AG20443 (cell line): ENCODE measurements at places on chromosomes 4 and X.
A peak's percentile ranks its signal among the peaks of the same experiment; 100 is the strongest.

DNA sequence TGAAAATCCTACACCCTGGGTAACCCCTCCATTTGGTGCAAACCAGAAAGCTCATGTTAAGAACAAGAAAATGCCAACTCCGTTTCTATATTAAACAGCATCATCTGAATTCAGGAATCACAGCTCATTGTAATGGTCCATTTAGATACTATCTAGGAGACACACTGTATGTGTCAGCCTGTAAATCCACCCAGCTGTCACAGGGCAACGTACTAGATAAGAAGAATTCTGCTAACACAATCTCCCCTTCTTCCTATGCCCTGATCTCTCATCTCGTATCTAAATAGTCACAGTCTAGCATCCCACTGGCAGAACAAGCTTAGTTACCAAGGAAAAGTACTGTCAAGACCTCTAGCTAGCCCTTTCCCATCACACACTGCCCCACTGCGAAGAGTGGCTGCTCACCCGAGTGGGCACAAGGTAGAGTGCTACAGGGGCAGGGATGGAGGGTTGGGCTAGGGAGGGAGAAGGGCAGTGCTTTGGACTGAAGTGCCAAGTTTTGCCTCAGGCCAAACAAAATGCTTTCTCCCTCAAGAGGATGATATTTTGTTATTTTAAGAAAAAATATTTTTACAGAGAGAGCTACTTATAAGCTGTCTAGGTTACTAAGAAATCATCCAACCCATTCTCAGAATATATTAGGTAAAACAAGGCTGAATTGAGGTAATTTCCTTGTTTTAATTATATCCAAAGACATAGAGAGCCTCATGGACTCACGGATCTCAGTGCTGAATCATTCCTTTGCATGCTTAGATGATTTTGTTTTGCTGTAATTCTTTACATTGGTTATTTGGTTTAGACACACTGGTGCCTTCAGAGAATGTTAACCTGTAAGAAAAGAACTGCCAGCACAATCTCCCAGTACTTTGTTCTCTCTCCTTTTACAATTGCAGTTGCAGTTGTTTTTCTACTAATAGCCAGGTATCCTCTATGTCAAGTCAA, 196.6 kb downstream of the PRDM5 start:
- DNase-seq, result no peak

DNA sequence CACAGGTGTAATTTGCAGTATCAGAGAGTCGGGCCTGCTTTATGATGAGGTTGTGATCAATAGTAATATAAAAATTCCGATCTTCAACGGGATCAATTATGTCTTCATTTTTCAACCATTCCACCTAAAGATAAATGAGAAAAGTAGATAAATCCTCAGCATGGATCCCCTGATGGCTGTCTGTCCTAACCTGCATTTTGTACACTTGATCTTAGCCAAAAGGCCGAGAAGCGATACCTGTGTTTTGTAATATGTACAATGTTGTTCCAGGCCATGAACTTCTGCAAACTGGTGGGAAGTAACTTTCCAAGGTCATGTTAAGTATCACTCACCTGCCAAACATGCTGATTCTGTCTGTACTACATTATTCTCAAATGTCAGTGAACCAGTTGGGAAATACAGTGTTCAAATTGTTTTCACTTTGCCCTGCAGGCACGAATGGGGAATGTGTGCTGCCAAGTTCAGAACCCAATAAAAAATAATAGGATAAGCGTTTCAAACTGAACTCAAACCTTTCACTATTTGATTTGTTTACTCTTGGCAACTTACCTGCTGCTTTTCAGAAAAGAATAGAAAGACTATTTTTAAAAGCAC, 298.1 kb downstream of the UNC5C start:
- DNase-seq, result no peak

DNA sequence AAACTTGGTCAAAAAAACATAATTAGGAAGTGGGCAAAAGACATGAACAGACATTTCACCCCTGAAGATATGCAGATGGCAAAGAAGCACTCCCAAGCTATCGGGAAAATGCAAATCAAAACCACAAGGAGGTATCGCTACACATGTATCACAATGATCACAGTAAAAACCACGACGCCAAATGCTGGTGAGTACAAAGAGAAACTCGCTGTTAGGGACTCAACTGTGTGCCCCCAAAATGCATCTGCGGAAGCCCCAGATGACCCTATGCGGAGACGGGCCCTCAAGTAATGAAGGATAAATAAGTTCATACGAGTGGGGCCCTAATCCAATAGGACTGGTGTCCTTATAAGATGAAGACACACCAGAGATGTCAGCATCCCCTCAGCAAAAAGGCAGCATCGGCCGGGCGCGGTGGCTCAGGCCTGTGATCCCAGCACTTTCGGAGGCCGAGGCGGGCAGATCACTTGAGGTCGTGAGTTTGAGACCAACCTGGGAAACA, 10.2 kb downstream of the GAK start:
- no peak for DNase-seq

DNA sequence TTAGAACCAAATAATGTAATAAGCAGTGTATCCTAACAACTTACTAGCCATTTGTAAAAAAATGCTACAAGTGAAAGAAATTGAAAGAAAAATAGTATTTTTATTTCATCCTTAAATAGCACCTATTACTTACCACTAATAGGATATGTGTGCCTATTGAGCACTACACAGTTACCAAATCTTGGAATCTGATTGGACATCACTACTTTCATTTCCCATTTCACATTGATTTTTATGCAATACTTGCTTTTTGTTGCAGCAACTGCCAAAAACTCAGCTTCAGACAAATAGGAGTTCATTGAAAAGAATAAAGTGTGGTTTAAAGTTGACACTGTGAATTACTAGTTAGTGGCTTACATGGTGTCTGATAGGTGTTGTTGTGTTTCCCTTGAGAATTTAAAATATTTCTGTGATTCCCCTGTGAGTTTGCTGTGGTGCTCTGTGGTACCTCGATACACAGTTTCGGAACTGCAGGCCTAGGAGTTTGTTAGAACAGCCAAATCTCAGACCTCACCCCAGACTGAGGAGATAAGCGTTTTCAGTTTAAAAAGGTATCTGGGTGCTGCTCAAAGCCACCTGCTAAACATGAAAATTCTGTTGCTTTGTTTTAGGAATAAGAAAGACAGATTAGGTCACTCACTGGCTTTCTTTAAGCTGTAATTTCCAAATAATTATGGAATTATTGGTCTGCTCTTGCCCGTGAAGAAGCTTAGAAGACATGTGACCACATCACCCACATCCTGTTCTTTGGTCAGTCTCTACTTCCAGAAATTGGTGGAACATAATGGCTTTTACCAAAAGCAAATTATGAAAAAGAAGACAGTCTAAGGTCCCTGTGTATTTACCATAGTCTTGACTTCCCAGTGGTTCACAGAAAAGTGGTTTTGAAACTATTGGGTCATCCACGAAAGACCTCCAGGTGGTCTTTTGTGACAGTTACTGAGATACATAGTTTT, 97.8 kb downstream of the SYTL5 start:
- DNase-seq, result no peak

- DNase-seq, result peak; percentile 68
Observed at GRCh38 chrX:16484338-16484737, 165.6 kb upstream of the S100G start.

GRCh38 chrX:105150557-105150956, 69.9 kb downstream of the TEX13A start:
- DNase-seq, result no peak

- no peak for DNase-seq
Observed at GRCh38 chr4:158958489-158959270, 144.2 kb upstream of the RAPGEF2 start.

GRCh38 chr4:152244659-152245058, 291.2 kb downstream of the FBXW7 start:
- no peak for DNase-seq

DNA sequence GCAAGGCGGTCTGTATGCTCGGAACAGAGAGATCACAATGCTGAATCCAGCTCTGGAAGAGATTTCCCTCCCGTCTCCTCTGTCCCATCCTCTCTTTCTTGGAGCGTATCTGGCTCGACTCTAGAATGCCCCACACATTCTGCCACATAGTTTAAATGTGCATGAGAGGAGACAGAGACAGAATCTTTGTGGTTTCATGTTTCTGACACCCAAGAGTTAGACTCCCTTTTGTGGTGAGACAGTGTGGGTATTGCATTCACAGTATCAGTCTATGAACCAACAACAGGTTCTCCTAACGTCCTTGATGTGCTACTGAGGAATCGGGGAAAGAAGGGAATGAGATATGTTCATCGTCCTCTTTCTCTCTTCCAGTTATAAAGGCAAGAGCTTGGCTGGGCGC, 25.3 kb downstream of the FAM47E start:
- no peak for DNase-seq

DNA sequence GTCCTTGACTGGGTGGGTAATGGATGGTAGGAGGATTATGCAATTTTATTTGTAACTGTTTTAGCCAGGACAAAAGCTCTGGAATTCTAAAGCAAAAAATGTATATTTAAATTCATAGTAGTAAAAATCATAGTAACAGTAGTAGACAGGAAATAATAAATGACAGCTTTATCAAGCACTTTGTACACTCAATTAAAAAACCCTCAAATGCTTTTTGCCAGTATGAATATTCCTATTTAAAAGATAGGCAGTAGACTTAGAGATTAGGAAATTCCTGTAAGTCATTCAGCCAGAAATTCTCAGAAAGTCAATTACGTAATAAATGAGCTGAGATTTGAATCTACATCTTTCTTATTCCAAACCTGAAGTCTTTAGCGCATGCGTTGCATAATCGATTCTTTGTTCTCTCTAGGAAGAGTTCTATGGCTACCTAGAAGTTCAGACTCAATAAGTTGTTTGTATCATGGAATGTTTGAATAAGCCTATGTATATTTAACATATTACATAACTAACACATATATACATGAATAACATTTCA, 2.5 kb downstream of the AADAT start:
- DNase-seq, result no peak

- no peak for DNase-seq
Observed at GRCh38 chr4:158259955-158260575, 49.8 kb downstream of the TMEM144 start.

DNA sequence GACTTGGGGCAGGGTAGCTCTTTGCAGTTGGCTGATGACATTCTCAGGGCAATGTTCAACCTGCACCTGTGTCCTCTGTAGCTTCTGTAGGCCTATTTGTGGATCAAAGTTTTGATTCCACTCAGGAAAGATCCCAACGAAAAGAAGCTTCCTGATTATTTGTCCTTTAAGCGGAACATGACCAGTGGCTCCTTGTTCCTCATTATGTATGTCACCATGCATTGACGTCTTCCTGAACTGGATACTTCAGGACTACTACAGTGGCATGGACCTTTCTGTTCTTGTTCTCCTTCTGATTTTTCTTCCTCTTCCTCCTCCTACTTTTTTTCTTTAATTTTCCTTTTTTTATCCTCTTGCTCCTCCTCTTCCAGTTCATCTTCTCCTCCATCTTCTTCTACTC, 62.4 kb downstream of the NBDY start:
- no peak for DNase-seq

DNA sequence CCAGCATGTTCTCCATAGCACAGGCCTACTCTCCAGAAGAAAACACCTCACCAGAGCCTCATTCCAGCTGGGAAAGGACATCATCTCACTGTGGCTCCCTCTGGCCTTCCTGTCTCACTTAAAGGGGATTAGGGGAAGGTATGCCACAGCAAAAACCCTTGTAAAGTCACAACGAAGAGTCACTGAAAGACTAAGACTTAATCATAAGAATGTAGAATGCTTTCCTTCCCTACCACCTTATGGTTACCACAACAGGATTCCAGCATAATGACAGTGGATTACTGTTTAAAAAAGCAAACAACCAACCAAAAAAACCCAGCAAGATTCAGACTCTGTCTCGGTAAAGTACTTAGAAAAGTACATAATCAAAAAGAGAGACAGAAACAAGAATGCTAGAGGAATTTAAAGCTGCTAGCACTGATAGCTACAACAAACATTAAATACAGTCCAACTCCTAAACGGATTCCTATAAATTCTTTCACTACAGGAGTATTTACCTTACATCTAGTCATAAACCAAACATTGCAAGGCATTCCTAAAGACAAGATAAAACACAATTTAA, 75.1 kb downstream of the BANK1 start:
- peak; percentile 41 for DNase-seq

DNA sequence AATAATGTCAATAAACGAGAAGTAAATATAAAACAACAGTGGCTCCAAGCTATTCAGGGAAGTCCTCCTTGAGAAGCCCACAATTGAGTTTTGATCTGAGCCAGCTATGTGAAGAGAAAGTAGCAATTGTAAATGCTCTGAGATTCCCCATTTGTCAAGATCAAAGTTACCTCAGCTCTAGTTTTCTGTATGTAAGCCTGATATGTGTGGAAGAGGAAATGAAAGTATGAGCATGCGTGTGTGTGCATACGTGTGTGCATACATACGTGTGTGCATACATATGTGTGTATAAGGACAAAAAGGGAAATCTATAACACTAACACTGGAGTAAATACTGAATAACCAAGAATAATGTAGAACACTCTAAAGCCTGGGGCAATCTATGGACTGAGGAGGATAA, 130.3 kb downstream of the SCFD2 start:
- DNase-seq, result no peak
